Left ventricle myocardium inferior (tissue), 1 donor: ENCODE measurements at places on chromosomes 5 and 9.

DNA sequence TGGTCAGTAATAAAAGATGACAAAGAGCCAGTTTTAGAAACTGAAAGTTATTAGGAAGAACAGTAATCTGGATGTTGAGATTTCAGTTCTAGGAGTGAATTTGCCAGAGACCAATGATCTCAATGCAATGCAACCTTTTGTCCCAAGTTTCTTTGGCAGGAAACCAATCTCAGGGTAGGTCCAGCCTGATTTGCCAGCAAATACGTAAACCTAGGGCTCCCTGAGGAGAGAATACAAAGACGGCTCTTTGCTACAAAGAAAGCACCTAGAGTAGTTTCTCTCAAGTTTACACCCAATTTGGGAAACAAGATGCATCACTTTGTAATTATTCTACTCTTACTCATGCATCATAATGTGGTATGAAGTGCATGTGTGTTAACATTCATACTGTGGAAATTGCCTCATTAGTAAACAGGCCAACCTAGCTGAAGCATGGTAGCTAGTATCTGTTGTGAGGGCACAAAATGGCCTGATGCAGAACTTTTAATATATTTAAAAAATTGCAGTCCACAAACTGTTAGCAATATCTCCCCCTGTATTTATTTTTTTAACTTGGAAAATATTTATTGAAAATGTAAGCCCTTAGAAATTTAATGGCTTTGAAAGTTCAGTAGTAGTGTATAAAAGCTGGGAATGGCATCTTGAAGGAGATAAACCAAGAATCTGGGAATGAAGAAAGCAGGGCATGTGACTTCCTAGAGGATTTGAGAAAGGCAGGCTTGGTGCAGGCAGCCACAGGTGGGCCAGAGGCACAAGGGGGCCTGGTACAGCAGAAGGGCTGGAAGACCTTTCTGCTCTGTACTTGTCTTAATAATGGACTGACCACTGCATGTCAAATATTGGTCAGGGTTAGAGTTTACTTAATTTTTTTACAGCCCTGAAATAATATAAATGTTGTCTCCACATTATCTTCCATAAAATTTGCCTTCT, 59.5 kb downstream of the MAST4 start:
- no peak for DNase-seq
- no peak overlapping the region for H3K27ac ChIP-seq
- H3K27me3 ChIP-seq, result no peaks in the 10 kb centered on the region

DNA sequence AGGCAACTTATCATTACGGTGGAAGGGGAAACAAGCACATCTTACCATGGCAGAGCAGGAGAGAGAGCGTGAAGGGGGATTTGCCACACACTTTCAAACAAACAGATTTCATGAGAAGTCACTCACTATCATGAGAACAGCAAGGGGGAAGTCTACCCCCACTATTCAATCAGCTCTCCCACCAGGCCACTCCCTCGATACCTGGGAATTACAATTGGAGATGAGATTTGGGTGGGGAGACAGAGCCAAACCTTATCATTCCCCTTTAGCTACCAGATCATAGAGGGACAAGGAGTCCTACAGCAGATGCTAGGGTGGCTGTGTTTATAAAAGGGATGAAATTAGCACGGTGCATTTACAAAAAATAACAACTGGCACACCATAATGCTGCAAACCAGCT, 2149.4 kb upstream of the ACO1 start:
- H3K27me3 ChIP-seq, result no peaks in the 10 kb centered on the region
- H3K27ac ChIP-seq, result no peak overlapping the region

GRCh38 chr9:71790296-71790695, 22.0 kb upstream of the CEMIP2 start:
- no peak for DNase-seq
- H3K4me3 ChIP-seq, result no peak overlapping the region
- H3K27me3 ChIP-seq, result no peaks in the 10 kb centered on the region
- H3K27ac ChIP-seq, result no peak overlapping the region

- no peaks in the 10 kb centered on the region for H3K27me3 ChIP-seq
- H3K36me3 ChIP-seq, result no peaks in the 10 kb centered on the region
- no peak for DNase-seq
- H3K4me3 ChIP-seq, result no peak overlapping the region
Measured at GRCh38 chr5:59838989-59839388, 54.5 kb downstream of the PDE4D start.

DNA sequence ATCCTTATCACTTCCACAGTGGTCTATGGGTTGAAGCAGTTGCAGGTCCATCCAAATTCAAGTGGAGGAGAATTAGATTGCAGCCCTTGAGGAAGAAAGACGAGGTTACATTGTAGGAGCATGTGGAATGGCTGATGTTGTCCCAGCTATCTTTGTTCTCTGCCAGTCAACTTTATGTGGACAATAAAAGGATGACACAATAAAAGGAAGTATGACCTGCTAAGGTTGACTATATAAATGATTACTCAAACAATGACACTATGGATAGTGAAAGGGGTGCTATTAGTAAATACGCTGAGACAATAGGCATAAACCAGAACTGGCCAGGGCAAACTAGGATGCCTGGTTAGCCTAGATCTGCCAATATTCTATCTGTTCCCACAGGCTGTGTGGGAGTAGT, 12.8 kb upstream of the ZNF618 start:
- H3K27me3 ChIP-seq, result peaks cover 46% of the 10 kb centered on the region
- no peak for DNase-seq
- H3K36me3 ChIP-seq, result no peaks in the 10 kb centered on the region
- H3K4me1 ChIP-seq, result no peaks in the 10 kb centered on the region
- H3K4me3 ChIP-seq, result no peak overlapping the region
- no peak overlapping the region for H3K27ac ChIP-seq

DNA sequence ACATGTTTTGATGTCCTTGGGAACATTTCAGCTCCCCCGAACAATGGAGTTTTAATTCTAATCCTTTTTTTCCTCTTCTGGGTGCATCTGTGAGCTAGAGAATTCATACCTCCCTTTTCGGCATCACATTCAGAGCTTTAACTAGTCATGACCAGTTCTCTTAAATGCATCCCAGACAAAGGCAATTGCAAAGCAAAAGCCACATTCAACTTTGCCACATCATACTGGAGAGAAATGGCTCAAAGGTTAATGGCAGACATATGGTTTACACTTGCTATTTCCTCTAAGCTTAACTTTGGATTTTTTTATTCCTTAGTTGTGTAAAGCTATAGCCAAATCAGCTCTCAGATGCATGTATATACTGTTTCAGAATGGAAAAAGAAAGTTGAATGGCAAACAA, 153.3 kb downstream of the ESM1 start:
- peaks cover 31% of the 10 kb centered on the region for H3K4me1 ChIP-seq
- H3K27me3 ChIP-seq, result no peaks in the 10 kb centered on the region
- no peak for DNase-seq
- no peaks in the 10 kb centered on the region for H3K36me3 ChIP-seq
- no peak overlapping the region for H3K4me3 ChIP-seq

- H3K4me3 ChIP-seq, result no peak overlapping the region
- H3K27ac ChIP-seq, result no peak overlapping the region
Measured at GRCh38 chr5:169044962-169045361, 256.0 kb downstream of the SLIT3 start.

DNA sequence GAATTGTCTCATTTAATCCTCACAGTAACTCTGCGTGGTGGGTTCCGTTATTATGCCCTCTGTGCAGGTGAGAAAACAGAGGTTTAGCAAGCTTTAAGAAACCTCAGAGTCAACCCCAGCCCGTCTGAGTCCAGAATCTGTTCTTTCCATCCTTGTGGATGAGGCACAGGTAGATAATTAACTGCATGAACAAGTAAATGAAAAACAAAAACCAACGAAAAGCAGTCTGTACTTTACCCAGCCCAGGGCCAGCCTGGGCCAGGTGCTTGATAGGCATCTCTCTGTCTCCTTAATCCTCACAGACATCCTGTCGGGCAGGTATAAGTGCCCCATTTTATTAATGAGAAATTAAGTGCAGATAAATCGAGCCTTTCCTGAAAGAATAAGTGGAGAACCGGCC, 25.3 kb upstream of the CXCL14 start:
- no peak for DNase-seq
- no peaks in the 10 kb centered on the region for H3K36me3 ChIP-seq
- H3K4me3 ChIP-seq, result no peak overlapping the region
- no peak overlapping the region for H3K27ac ChIP-seq
- H3K27me3 ChIP-seq, result peaks cover 44% of the 10 kb centered on the region

GRCh38 chr9:134535171-134535570, 106.4 kb upstream of the COL5A1 start:
- peaks cover 66% of the 10 kb centered on the region for H3K27me3 ChIP-seq
- no peak overlapping the region for H3K4me3 ChIP-seq
- H3K4me1 ChIP-seq, result peaks cover 9% of the 10 kb centered on the region
- no peaks in the 10 kb centered on the region for H3K36me3 ChIP-seq
- peak; percentile 2 for DNase-seq
- H3K27ac ChIP-seq, result no peak overlapping the region

GRCh38 chr9:105232207-105232606, 12.2 kb upstream of the SLC44A1 start:
- no peak for DNase-seq
- H3K4me3 ChIP-seq, result no peak overlapping the region
- H3K4me1 ChIP-seq, result no peaks in the 10 kb centered on the region
- no peak overlapping the region for H3K27ac ChIP-seq

DNA sequence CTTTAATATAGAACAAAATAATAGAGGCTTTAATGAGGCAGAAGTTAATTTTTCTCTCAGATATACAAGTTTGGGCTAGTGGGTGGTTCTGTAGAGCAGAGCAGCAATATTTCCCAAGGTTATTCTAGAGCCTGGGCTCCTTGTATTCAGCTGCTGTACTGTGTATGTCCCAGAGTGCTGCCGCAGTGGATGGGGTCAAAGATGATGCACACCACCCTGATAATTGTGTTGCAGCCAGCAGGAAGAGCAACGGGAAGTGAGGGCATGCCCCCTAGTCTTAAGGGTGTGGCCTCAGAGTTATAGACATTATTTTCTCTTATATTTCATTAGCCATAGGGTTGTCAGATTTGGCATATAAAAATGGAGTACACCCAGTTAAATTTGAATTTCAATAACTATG, 23.9 kb upstream of the KIF4B start:
- no peak for DNase-seq
- H3K27me3 ChIP-seq, result no peaks in the 10 kb centered on the region
- no peaks in the 10 kb centered on the region for H3K4me1 ChIP-seq
- no peak overlapping the region for H3K27ac ChIP-seq
- no peak overlapping the region for H3K4me3 ChIP-seq

DNA sequence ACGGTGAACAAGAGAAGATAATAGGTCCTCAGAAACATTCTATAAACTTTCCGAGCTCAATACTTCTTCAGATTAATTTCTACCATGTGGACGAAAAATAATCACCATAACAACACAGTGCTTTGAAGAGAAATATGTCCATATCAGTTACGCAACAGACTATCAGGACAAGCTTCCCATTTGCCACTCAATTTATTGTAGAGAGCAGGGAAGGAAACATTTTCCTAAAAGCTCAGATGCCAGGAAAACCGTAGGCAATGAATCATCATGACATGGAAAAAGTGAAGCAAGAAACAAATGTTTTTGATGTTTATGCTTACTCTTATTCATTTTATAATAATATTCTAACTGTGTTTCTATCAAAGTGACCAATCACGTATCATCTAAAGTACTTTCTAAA, 87.6 kb downstream of the S1PR3 start:
- no peak overlapping the region for H3K4me3 ChIP-seq
- peak overlapping the region; percentile 63 for H3K27ac ChIP-seq
- peaks cover 9% of the 10 kb centered on the region for H3K27me3 ChIP-seq
- no peak for DNase-seq
- H3K36me3 ChIP-seq, result no peaks in the 10 kb centered on the region

GRCh38 chr9:125446561-125447094, 185.0 kb downstream of the GAPVD1 start:
- no peak for DNase-seq
- H3K27ac ChIP-seq, result no peak overlapping the region
- H3K36me3 ChIP-seq, result peaks cover 11% of the 10 kb centered on the region
- no peaks in the 10 kb centered on the region for H3K27me3 ChIP-seq

DNA sequence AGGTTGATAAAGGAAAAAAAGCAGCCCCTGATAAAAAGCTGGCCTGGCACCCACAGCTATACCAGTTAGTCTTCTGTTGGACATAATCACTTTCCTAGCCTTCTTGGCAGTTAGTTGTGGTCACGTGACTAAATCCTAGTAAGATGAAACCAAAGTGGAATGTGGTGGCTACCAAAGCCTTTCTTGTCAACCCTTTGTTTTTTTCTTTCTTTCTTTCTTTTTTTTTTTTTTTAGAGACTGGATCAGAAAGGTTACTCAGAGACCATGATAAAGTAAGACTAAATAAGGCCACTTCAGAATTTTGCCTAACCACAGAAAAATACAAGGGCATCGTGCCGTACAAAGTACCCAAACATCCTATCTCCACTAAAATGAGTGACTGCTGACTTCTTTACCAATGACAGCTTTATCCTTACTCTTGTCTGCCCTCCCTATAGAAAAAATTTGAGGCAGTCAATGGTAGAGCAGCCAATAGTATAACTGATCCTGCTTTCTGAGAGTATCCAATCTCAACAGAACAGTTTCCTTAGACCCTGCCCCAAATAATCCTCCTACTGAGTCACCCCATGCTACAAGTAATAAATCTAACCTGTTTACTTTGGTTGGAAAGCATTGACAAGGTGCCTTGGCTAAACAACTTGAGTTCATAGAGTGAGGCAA, 14.2 kb upstream of the KIF27 start:
- no peak overlapping the region for H3K4me3 ChIP-seq
- no peak overlapping the region for H3K27ac ChIP-seq
- H3K27me3 ChIP-seq, result no peaks in the 10 kb centered on the region
- H3K4me1 ChIP-seq, result peaks cover 21% of the 10 kb centered on the region
- peaks cover 21% of the 10 kb centered on the region for H3K36me3 ChIP-seq

DNA sequence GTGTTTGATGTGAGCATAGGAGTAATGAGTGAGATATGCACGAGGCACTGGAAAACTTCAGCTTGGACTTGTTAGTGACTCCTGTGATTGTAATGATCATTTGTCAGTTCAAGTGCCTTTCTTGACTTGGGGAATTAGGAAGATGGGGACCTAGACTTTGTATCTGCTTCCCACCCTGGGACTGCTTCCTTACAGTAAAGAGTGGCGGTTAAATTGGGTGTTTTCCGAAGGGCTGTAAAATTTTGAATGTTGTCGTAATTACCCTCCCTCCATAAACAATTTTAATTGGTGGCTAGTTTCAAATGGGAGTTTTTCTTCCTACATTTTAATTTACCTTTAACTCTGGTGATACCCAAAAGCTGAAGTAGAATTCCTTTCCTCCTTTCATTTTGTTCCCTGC, 23.5 kb upstream of the FAM120AOS start:
- H3K36me3 ChIP-seq, result peaks cover 12% of the 10 kb centered on the region
- no peaks in the 10 kb centered on the region for H3K27me3 ChIP-seq

- no peak overlapping the region for H3K27ac ChIP-seq
- no peaks in the 10 kb centered on the region for H3K4me1 ChIP-seq
- no peak for DNase-seq
- peaks cover under 1% of the 10 kb centered on the region for H3K27me3 ChIP-seq
- H3K36me3 ChIP-seq, result no peaks in the 10 kb centered on the region
Measured at GRCh38 chr9:120343416-120343815, 236.6 kb downstream of the CDK5RAP2 start.

DNA sequence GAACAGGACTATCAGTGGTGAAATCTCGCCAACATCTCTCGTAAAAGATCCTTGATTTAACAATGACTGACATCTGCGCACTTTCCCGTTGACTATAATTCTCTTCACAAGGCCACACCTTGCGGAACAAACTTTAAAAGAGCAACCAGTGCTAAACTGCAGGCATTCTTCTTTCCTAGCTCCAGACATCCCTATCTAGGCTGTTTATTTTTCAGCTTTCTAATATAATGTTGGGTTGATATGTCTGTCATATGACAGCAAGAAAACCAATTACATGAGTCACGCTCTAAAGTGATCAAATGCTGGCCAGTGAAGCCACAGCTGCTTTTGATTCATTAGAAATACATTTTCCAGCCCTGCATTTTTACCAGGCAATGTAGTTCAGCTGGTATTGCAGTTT, 162.5 kb downstream of the ELAVL2 start:
- no peak overlapping the region for H3K4me3 ChIP-seq
- peaks cover 6% of the 10 kb centered on the region for H3K4me1 ChIP-seq
- H3K27ac ChIP-seq, result no peak overlapping the region
- DNase-seq, result no peak
